ENCODE measurements at places on chromosomes 11 and 22. TPM values are rescaled to one million over a fixed set of nuclear protein-coding genes. Genes with fewer than 3 reads are reported as not detected.

DNA sequence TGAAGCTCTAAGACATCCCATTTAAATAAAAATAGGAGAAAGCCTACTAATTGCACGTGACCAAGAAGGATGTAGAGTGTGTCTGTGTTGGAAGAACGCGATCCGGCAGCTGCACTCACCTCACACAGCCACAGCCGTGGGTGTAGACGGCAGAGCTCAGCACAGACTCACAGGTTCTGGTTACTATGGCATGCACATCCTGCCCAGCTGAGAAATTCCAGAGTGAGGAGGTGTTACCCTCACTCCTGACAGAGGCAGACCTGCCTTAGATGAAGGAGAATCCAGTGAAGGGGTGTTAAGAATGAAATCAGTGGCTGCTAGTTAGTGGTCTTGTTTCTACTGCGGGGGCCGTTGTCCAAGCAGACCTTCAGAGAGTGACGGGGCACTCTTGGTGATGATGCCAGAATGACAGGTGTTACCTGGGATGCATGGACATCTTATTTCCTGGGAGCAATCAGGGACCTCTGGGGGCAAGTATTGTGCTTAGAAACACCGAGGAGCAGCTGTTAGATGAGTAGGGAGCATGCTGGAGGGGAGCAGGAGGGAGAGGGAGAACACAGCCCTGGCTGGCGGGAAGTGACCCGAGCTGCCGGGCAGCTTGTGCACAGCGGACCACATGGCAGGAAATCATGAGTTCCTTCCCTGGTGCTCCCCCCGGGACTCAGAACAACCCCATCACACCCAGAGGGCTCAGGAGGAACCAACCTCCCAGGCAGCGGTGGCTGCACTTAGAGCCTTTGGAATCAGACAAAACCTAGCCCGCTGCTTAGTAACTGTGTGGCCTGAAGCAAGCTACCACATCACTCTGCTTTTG lies 12.3 kb downstream of the KCNJ5 start:
- peaks cover 95% of the 10 kb centered on the region for H3K27me3 ChIP-seq
- no peaks in the 10 kb centered on the region for H3K36me3 ChIP-seq
- no peak overlapping the region for H3K4me3 ChIP-seq

DNA sequence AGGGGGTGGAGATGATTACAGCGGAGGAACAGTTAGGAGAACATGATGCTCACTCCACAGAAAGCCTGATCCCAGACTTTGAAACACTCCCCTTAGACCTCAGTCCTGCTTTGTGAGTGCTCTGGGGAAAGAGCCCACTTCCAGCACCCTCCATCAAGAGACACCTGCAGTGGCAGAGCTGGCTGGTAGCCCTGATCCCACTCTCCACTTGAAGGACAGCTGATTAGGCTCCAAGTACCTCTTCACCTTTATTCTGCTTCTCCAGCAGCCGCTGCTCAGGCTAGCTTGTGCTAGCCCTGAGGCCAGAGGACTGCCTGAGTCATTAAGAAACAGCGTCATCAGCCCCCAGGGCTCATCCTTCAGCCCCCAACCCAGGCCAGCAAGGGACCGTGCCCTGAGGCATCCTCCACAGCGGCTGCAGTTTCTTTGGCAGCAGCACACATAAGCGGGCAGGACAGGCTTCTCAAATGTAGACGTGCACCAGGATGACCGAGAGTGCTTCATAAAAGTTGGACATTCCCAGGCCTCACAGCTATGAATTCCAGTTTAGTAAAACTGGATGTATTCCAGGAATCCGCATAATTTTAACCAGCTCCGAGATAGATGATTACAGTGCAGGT lies 146.0 kb upstream of the TBCEL start:
- H3K4me1 ChIP-seq = no peaks in the 10 kb centered on the region
- no peak overlapping the region for H3K4me3 ChIP-seq
- H3K27me3 ChIP-seq = no peaks in the 10 kb centered on the region
- DNase-seq = no peak
- H3K36me3 ChIP-seq = no peaks in the 10 kb centered on the region

LIMK2 gene
- total RNA-seq = 33.5 TPM

SNX32 gene
- 2.8 TPM for total RNA-seq

PTPN5 gene
- 27.6 TPM for total RNA-seq
